GF-D8 (cell line): ENCODE measurements at places on chromosomes 2 and 18.

DNA sequence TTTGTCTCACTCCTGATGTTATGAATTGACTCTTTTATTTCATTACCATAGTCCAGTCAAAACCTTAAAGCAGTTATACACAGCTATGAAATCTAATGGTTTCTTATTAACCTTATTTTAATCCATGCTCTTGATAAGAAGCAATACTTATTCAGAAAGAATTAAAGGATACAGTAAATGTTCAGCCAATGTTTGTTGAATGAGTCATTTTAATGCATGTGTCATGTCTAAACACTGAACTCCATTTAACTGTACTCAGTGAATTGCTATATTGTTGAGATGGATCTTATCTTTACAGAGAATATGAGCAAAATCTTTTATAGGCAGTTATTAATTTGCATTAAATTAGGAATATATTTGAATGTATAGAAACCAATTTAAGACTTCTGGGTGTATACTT lies 135.1 kb upstream of the TFPI start:
- DNase-seq: no peak

DNA sequence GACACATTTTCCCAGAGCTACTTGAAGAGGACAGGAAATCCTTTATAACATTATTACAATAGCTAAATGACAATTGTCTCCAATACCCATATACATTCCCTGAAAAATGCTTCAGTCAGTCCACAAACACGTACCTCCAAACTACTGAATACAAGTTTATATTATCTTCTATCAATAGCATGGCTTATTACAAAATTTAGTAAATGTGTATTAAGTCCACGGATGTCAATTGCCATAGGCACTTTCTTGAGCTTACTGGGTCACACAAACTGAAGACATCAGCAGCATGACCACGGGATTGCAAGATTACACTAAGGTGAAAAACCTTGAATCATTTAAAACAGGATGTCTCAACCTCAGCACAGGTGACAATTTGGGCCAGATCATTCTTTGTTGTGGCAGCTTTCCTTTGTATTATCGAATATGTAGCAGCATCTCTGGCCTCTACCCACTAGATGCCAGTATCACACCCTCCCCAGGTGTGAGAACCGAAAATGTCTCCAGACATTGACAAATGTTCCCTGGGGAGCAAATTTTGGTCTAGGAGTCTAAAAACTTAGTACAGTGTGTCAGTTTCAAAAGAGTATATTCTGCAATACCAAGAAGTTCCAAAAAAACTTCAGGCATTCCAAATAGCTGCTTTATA lies 1.4 kb downstream of the MBD2 start:
- no peak for DNase-seq

GRCh38 chr2:130827502-130828251 lies 9.0 kb upstream of the ARHGEF4 start:
- DNase-seq: no peak

DNA sequence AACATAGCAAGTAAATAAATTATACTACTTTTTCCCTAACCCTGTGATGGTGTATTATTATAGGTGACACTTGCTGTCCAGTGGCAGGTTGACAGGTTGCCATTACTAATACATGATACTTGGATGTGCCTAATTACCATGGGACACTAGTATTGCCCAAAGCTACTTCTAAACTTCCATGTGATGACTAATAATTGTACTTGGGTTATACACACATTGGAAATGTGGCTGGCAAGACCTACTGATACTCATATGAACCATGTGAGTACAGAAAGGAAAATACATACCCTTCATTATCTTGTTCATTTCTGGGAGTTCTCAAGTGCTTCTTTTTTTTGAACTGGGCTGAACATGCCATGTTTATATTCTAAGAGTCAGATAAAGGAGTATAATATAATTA lies 156.4 kb downstream of the IKZF2 start:
- no peak for DNase-seq

GRCh38 chr18:49225160-49225559 lies 235.3 kb downstream of the DYM start:
- no peak for DNase-seq

GRCh38 chr2:225017713-225018112 lies 24.6 kb downstream of the DOCK10 start:
- no peak for DNase-seq

DNA sequence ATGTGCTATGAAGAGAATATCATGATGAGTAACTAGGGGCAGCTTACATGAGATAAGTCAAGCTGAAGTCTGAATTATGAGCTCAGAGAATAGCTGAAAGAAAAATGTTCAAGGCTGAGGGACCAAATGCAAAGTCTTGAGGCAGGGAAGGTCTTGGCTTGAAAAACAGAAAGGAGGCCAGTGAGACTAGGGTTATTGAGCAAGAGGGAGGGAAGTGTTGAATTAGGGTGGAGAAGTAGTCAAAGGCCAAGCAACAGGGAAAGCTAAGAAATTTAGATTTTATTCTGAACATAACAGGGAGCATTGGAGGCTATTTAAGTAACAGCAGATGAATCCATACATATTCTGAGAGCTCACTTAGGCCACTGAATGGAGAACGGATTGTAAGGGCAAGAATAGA lies 11.4 kb upstream of the ALMS1 start:
- no peak for DNase-seq

GRCh38 chr18:77105680-77106079 lies 26.9 kb downstream of the MBP start:
- DNase-seq: no peak
